Endothelial cell of umbilical vein (primary cell): ENCODE measurements at places on chromosomes 5 and 9. TPM values are rescaled to one million over a fixed set of nuclear protein-coding genes. Genes with fewer than 3 reads are reported as not detected.

MAP1B gene
- 50.8 and 55.9 TPM in 2 replicates for polyA plus RNA-seq

DNA sequence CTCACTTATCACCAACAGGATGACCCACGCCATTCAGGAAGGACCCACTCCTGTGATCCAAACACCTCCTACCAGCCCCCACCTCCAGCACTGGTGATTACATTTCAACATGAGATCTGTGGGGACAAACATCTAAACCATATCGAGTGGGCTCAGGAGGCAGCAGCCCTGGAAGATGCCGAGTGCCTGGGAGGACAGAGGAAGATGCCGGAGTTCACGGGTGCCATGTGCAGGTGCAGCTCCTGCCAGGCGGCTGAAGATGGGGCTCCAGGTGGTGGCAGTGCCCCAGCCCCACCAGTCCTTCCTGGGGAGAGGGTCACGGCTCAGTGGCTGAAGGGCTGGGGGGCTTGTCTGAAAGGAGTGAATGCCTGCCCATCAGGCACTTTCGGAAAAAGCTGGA is 6.1 kb upstream of the CEP72 start:
- H3K4me1 ChIP-seq: no peaks in the 10 kb centered on the region
- DNase-seq: no peak
- H3K27me3 ChIP-seq: no peaks in the 10 kb centered on the region
- H3K4me3 ChIP-seq: no peak overlapping the region

GRCh38 chr5:22521521-22521920 is 331.6 kb downstream of the CDH12 start:
- no peaks in the 10 kb centered on the region for H3K36me3 ChIP-seq
- H3K4me1 ChIP-seq: no peaks in the 10 kb centered on the region
- H3K27me3 ChIP-seq: no peaks in the 10 kb centered on the region
- no peak overlapping the region for H3K27ac ChIP-seq
- DNase-seq: no peak

KCNV2 gene
- polyA plus RNA-seq: not detected in 2 replicates

- H3K4me1 ChIP-seq: no peaks in the 10 kb centered on the region
- H3K27me3 ChIP-seq: no peaks in the 10 kb centered on the region
- no peak overlapping the region for H3K4me3 ChIP-seq
- DNase-seq: no peak
These were observed 198.9 kb upstream of the SGCD start for GRCh38 chr5:156128026-156128425.

- no peaks in the 10 kb centered on the region for H3K4me1 ChIP-seq
- DNase-seq: peak; percentile 26
- no peak overlapping the region for H3K4me3 ChIP-seq
- H3K36me3 ChIP-seq: no peaks in the 10 kb centered on the region
These were observed 156.4 kb downstream of the GABBR2 start for GRCh38 chr9:98552331-98552730.

DNA sequence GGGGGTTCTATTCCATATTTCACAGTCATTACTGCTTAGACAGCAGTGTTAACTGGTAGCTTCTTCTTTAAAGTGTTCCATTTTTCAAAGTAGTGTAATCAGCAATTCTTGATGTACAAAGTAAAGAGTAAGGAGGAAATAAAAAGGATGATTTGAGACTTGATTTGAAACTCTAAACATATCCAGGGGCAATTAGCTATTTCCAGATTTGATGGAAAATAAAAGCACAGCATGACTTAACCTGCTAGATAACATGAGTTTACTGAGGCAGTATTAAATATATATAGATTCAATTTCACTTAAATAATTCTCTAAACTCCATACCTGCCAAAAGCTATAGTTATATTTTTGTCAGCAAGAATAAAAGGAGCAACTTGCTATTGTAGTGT is 29.8 kb downstream of the NR2F1 start:
- peaks cover 4% of the 10 kb centered on the region for H3K4me1 ChIP-seq
- peaks cover 67% of the 10 kb centered on the region for H3K27me3 ChIP-seq
- no peak overlapping the region for H3K4me3 ChIP-seq
- no peaks in the 10 kb centered on the region for H3K36me3 ChIP-seq
